Stimulated activated CD8-positive, alpha-beta memory T cell treated with anti-CD3 and anti-CD28 coated beads, Interleukin-7, amount 100 ng/mL, for 1 hour (primary cell): ENCODE measurements at places on chromosomes 2 and 18.

DNA sequence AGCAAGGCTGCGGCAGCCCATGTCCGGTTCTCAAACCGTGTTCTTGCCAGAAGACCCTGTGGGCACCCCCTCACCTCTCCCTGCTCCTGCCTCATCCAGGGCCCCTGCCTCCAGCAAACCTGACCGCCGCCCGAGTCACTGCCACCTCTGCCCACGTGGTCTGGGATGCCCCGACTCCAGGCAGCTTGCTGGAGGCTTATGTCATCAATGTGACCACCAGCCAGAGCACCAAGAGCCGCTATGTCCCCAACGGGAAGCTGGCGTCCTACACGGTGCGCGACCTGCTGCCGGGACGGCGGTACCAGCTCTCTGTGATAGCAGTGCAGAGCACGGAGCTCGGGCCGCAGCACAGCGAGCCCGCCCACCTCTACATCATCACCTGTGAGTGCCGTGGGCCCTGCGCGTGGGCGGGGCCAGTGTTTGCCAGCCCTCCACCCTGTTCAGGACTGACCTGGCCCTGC lies 32.2 kb downstream of the MTERF4 start:
- no peak for DNase-seq

DNA sequence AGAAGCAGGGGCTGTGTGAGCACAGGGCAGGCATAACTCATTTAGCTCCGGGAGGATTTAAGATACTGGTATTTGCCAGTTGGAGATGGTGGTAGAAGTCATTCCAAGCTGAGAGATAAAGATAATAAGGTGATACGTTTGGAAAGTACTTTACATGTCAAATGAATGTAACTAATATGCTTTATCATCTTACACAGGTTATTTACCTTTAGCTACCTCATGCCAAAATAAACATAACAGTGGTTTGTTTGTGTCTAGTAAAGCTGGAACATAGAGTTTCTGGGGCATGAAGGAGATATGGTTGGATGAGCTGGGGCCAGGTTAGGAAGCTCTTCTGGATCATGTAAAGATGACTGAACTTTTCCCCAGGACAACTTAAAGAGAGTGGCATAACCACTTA lies 126.9 kb upstream of the PIK3C3 start:
- no peak for DNase-seq

DNA sequence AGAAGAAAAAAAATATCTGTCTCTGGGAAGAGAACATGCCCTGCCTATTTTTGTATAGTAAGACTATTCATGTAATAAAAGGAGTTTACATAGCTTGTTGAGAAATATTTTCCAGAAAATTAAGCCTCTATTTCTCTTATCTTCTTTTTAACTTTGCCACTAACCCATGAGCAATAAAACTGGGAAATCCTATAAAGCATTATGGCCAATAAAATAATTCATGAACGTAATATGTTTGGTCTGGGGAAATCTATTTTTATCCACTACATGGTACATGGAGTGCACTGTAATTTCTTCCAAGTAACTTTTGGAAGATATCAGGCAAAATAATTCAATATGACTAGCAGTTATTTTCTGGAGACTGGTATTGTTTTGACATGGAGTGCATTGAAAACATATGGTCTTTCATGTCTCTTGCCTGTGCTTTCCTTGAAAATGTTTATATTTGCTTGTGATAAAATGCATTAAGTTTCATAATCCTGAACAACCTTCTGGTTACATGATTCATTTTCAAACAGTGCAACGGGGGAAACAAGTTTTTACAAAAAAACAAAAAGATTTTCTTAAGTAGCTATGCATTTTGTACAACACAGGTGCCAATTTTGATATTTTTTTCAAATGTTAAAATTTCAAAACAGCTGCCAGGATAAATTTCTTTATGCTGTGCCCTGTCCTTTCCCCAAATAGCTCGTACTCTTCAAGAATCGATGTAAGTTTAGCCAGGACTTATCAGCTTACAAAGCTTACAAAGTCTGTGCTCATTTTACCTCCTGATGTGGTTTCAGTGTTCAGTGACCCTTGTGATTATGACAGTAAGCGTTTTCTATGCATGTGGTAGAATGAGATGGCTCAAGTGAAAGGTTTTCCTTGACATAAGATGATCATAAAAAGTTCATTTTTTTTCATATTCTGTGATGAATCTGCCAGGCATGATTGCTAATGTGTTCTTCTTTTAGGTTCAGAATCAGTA lies 194.5 kb downstream of the UBE2E3 start:
- no peak for DNase-seq

GRCh38 chr2:122610948-122611609 lies 855.6 kb downstream of the TSN start:
- no peak for DNase-seq

DNA sequence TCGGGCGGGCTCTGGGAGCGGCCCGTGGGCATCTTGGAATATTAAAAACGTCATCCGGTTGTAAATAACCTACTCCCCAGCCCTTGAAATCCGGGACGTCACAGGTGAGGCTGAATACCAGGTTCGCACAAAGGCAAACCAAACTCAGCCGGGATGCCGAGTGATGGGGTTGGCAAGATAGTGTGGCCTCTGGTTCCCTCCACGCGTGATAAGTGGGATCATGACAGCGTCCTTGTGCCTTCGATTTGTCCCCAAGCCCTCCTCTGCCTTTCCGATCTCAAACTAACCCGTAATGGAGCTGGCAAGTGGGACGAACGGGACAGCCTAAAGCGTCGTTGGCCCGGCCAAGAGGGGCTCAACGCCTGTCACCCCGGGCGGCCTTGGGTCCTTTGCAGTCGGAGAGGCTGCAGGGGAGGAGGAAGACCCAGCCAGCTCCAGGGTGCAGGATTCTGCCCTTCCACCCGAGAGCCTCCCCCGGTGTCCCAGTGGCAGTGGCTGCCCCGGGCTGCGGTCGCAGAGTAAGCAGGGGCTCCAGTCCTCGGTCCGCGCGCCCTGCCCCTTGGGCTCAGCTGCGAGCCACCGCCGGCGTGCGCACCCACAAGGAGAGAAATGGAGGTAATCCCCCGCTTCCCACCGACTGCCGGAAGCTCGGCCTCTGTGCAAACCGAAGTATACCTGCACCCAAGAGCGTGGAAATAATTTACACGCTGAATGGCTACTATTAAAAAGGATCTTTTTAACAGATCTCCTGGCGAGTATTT lies 13.4 kb upstream of the PAX3 start:
- no peak for DNase-seq

DNA sequence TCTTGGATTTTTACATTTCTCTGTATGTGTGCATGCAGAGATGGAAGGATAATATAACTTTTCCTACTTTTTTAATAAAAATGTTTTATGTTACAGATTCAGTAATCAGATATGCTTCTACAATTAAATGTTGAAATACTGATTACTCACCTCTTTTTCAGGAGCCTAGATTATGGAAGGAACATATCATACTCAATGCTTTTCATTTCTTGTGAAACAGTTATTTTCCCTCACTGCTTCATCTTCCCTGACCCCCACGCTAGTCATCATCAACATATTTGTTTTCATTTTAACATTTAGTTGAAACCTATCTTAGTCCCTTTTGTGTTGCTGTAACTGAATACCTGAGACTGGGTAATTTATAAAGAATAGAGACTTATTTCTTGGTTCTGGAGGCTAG lies 190.7 kb downstream of the WDR7 start:
- no peak for DNase-seq

- DNase-seq: no peak
These were observed 15.2 kb upstream of the FZD5 start for GRCh38 chr2:207784898-207785297.

DNA sequence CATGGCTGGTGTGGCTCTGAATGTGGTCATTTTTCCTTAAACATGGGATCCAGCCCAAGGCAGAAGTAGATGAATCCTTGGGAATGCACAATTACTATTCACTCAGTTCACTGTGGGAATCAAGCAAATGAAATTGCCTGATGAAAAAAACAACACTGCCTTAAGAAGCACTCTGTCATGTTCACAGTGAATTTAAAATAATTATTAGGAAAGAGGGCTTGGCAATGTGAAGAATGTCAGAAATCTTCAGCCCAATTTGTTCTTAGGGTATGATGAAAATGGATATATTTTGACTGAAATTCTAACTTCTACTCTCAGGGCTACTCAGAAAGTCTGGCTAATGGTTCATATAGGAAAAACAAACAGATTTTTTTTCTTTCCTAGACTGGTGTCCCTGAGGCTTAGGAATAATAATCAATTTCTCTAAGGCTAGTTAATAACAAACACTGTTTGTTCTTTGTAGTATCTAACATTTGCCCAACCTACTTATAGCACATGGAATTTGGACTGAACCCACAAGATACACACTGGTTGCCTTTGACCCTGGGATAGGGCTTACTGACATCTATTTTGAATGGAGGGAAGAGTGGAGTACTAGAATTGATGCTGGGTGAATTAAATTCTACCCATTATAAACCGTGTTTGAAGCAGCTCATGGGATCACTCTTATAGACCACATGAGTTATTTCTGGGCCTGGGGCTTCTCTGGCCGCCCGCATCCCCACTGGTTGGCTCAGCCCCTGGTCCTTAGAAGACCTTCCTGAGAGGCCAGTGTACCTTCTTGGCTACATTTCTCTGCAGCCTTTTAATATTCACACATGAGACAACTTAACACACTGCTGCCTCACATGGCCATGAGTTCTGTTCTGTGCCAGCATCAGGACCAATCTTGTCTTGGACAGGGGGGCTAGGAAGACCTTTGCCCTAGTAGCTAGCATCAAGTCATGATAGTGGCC lies 8.3 kb upstream of the MRPL33 start:
- DNase-seq: no peak

- DNase-seq: no peak
These were observed 31.6 kb downstream of the CDK15 start for GRCh38 chr2:201837824-201838431.

GRCh38 chr2:128801576-128801975 lies 482.9 kb upstream of the HS6ST1 start:
- no peak for DNase-seq
